ENCODE measurements at places on chromosomes 5 and 9. TPM values are rescaled to one million over a fixed set of nuclear protein-coding genes. Genes with fewer than 3 reads are reported as not detected.

GRCh38 chr9:28762167-28762566 is 1188.9 kb upstream of the C9orf72 start:
- H3K27ac ChIP-seq = no peak overlapping the region
- no peak overlapping the region for H3K4me3 ChIP-seq
- no peak for DNase-seq
- H3K27me3 ChIP-seq = no peaks in the 10 kb centered on the region
- H3K4me1 ChIP-seq = no peaks in the 10 kb centered on the region

DNA sequence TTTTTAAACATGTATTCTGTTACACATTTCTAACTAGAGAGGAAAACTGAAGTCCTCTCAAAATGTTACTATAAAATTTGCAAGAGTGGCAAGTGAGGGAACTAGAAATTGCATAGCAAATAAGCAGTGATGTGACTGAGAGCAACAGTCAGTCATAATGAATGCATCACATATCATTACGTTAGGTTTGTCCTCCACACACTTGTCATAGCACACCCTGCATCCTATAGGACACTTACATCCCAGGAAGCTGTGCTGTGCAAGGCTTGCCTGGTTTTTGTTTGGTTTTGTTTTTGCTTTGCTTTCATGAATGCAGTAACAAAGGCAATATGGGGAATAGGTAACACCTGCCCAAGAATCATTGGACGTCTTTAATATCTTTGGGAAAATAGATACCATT is 10.8 kb downstream of the NFIB start:
- no peak for DNase-seq
- peaks cover 6% of the 10 kb centered on the region for H3K27me3 ChIP-seq
- H3K4me1 ChIP-seq = no peaks in the 10 kb centered on the region
- H3K4me3 ChIP-seq = no peak overlapping the region

- DNase-seq = no peak
- H3K27ac ChIP-seq = no peak overlapping the region
- H3K36me3 ChIP-seq = peaks cover 3% of the 10 kb centered on the region
- no peak overlapping the region for H3K4me3 ChIP-seq
Measured at GRCh38 chr5:132342291-132343180, 27.0 kb upstream of the SLC22A5 start.

DNA sequence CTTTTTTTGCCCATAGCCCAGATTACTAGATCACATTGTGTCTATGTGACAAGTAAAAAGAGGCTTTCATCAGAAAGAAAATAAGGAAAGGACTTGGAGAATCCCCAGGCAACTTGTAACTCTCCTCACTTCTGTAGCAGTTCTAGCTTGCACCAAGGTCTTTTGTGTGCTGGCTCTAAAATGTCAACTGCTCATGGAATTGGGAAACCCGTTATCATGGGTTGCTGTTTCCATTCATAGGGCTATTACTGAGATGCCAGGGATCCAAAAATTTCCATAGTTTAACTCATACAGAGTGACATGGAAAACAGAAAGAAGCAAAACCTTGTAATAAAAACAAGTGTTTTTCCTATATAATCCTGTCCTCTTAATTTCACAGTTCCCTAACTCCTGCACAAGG is 123.9 kb upstream of the FBXL7 start:
- DNase-seq = no peak
- H3K27ac ChIP-seq = no peak overlapping the region
- H3K4me1 ChIP-seq = no peaks in the 10 kb centered on the region

DNA sequence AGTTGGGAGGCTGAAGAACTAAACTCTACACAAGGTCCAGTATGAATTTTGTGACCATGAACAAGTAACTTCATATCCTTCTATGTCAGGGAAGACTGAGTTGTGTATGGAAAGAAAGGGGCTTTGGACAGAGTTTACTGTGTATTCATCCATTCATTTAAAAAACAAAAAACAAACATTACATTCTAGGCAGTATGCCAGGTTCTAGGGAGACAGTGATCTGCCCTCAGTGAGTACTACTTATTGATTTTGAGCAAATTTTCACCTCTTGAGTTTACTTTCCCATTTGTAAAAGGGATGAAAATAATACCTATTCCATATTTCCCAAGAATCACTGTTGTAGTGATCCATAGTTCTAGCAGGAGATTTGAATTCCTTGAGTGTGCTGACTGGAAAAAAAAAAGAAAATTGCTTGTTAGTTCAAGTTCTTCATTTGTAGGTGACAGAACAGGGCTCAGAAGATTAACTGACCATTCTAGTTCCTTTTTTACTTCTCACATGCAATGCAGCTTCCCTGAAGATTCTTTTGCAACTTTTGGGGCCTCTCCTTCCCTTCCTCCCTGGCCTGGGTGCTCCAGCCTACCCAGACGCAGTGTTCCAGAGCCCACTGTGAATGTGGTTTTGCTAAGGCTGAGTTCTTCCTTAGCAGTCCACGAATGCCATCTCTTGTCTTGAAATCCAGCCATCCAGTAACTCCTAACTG is 2.6 kb upstream of the GAPVD1 start:
- H3K4me3 ChIP-seq = no peak overlapping the region
- peaks cover 21% of the 10 kb centered on the region for H3K4me1 ChIP-seq
- no peak overlapping the region for H3K27ac ChIP-seq
- no peaks in the 10 kb centered on the region for H3K36me3 ChIP-seq

GRCh38 chr5:164518741-164519080 is 1013.3 kb downstream of the MAT2B start:
- no peak overlapping the region for H3K4me3 ChIP-seq
- H3K36me3 ChIP-seq = no peaks in the 10 kb centered on the region

DNA sequence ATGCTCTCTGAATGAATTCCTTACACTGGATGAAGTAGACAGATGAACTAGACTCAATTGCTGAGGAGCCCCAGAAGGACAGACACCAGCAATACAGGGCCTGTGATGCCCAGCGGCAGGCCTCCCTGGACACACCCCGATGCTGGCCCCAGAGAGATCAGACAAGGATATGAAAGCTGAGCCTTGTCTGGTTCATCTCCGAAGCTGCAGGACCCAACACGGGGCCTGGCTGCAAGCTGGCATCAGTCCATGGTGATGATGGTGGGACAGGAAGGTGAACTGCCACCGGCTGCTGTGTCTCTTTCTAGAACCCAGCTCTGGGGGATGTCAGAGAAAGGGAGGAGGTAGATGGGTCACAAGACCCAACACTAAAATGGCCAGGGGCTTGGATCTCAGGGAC is 104.0 kb upstream of the LMX1B start:
- no peak overlapping the region for H3K27ac ChIP-seq
- H3K4me1 ChIP-seq = peaks cover 10% of the 10 kb centered on the region
- no peak for DNase-seq
- H3K36me3 ChIP-seq = no peaks in the 10 kb centered on the region
- peaks cover 13% of the 10 kb centered on the region for H3K27me3 ChIP-seq

DNA sequence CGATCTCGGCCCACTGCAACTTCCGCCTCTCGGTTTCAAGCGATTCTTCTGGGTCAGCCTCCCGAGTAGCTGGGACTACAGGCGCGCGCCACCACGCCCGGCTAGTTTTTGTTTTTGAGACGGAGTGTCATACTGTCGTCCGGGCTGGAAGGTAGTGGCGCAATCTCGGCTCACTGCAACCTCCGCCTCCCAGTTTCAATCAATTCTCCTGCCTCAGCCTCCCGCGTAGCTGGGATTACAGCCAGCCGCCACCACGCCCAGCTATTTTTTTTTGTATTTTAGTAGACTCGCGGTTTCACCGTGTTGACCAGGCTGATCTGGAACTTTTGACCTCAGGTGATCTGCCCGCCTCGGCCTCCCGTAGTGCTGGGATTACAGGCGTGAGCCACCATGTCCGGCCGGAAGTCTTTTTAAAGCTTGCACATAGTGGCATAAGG is 1.2 kb downstream of the SMC5 start:
- DNase-seq = no peak
- H3K4me1 ChIP-seq = peaks cover 44% of the 10 kb centered on the region
- H3K4me3 ChIP-seq = peak overlapping the region; percentile 89
- peaks cover 10% of the 10 kb centered on the region for H3K36me3 ChIP-seq
- H3K27ac ChIP-seq = no peak overlapping the region

DNA sequence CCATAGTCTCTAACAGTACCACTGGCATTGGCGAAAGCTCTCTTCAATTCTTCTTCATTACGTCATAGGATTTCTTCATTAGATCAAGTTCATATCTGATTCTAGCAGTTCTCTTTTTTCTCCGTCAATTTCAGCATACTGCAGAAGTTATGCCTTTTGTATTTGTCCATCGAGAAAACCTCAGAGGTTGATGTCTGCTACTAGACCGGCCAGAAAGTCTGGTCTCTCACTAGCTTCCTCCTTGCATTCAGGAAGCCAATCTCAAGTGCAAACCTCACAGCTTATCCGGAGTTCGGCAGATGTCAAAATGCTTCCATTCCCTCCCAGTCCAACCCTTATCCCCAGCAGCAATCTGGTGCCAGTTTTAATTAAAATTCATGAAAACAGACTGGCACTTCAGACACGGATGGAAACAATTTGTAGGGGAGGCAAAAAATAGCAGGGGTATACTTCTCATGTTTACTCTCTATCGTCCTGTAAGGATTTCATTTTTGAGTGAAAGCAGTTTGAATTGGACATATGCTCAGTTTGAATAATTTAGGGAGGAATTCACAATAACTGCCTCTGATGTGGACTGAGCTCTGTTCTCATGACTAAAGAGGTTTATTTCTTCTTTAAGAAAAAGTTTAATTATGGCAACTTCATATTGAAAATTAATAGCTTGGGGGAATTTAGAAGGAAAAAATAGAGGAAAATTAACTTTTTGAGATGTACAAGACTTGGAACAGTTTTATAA is 56.4 kb upstream of the TMC1 start:
- peak; percentile 20 for DNase-seq
- no peaks in the 10 kb centered on the region for H3K36me3 ChIP-seq
- H3K27me3 ChIP-seq = no peaks in the 10 kb centered on the region
- no peak overlapping the region for H3K4me3 ChIP-seq
- H3K27ac ChIP-seq = no peak overlapping the region

DNA sequence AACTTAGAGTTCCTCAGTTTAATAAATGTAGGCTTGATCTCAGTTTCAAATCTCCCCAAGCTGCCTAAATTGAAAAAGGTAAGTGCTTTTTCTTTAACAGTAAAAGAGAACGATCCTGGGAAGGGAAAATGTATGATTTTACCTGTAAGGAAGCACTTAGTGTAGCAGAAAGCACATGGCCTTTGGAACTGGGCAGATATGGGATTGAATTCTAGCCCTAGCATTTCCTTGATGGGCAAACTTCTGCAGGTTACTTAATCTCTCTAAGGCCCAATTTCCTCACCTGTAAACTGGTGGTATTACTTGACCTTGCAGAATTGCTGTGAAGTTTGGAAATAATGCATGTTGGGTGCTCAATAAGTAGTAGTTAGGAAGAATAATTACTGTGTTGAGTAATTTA is 11.6 kb downstream of the ANP32B start:
- no peak overlapping the region for H3K27ac ChIP-seq
- H3K27me3 ChIP-seq = no peaks in the 10 kb centered on the region
- peaks cover 36% of the 10 kb centered on the region for H3K4me1 ChIP-seq
- no peak overlapping the region for H3K4me3 ChIP-seq

DNA sequence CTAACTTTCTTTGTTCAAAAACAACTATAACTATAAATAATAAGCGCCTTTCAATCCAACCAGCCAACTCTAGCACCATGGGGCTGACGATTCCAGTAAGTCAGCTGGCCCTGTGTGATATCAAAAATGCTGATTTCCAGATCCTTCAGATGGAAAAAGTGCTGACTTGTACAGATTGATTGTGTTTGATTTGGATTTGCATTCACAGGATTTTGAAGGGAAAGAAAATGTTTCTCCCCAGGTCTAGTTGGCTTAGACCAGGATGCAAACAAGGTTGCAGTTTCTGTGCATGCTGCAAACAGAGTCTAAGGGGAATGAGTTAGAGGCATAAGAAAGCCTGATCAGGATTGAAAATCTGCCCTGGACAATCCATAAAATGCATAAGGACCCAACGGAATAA is 68.9 kb downstream of the SLC1A3 start:
- H3K4me3 ChIP-seq = no peak overlapping the region
- peaks cover 3% of the 10 kb centered on the region for H3K27me3 ChIP-seq
- H3K4me1 ChIP-seq = no peaks in the 10 kb centered on the region
- H3K36me3 ChIP-seq = no peaks in the 10 kb centered on the region
- DNase-seq = no peak

- H3K27me3 ChIP-seq = peaks cover 9% of the 10 kb centered on the region
- H3K36me3 ChIP-seq = no peaks in the 10 kb centered on the region
- peak; percentile 44 for DNase-seq
- no peak overlapping the region for H3K4me3 ChIP-seq
Measured at GRCh38 chr5:133552925-133553525, 59.3 kb downstream of the FSTL4 start.

- peak overlapping the region; percentile 74 for H3K4me3 ChIP-seq
- no peaks in the 10 kb centered on the region for H3K36me3 ChIP-seq
- H3K27ac ChIP-seq = no peak overlapping the region
- DNase-seq = no peak
- H3K4me1 ChIP-seq = peaks cover 34% of the 10 kb centered on the region
- peaks cover 6% of the 10 kb centered on the region for H3K27me3 ChIP-seq
Measured at GRCh38 chr9:132241483-132241839, 79.6 kb downstream of the NTNG2 start.

DNA sequence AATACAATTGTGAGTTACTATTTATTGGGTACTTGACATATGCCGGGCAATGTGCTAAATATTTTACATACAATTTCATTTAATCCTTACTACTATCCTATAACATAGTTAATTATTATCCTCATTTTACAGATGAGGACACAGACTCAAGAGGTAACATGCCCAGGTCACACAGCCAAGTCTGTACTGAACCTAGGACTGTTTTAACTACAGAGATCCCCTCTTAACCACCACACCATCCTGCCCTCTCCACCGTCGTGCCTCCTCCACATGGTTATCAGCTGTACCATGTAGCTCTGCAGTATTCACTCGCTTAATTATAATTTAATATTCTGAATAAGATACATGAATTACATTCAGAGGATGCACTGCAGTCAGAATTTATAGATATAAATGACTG is 5.3 kb downstream of the RAB14 start:
- peaks cover 12% of the 10 kb centered on the region for H3K4me1 ChIP-seq
- DNase-seq = no peak
- H3K27me3 ChIP-seq = no peaks in the 10 kb centered on the region
- no peak overlapping the region for H3K4me3 ChIP-seq

GRCh38 chr9:127495884-127496555 is 44.7 kb downstream of the LRSAM1 start:
- H3K27me3 ChIP-seq = no peaks in the 10 kb centered on the region
- H3K4me3 ChIP-seq = no peak overlapping the region
- DNase-seq = no peak
- H3K27ac ChIP-seq = no peak overlapping the region

DNA sequence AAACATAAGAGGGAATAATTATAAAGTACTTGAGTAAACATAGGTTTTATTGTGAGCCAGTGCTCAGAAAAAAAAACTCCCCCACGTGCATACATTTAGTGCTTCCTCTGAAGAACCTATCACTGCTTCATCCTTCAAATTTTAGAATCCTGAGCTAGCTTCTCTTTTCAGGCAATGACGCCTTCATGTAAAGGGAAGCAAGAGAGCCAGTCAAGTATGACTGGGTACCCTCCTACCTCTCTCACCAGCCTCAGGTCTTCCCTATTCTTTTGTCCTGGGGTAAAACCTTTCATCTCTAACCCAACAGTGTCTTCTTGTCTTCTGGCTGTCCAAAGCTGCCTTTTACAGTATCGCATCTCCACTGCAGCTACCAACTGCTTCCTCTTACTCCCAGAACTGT is 32.0 kb downstream of the PLPP1 start:
- no peaks in the 10 kb centered on the region for H3K4me1 ChIP-seq
- no peak for DNase-seq
- no peak overlapping the region for H3K27ac ChIP-seq
- no peak overlapping the region for H3K4me3 ChIP-seq

Gene SH2D3C
- 10.9 TPM for total RNA-seq

Gene PCDHGB4
- total RNA-seq = not detected

Gene PCDHGB5
- 0.14 TPM for total RNA-seq

Gene CXCL14
- not detected for total RNA-seq

Gene ADRB2
- 1.6 TPM for total RNA-seq

Gene ANKRD20A1
- 1.6 TPM for total RNA-seq

Gene TAS2R1
- total RNA-seq = not detected

Gene PLAC8L1
- total RNA-seq = not detected

All from CD4-positive, alpha-beta T cell (primary cell).